ENCODE measurements at places on chromosomes 7 and 10. TPM values are rescaled to one million over a fixed set of nuclear protein-coding genes. Genes with fewer than 3 reads are reported as not detected.

GRCh38 chr7:70486977-70487376 is 645.0 kb upstream of the GALNT17 start:
- no peak for DNase-seq
- H3K27me3 ChIP-seq = no peaks in the 10 kb centered on the region
- H3K27ac ChIP-seq = no peak overlapping the region
- no peaks in the 10 kb centered on the region for H3K4me1 ChIP-seq
- no peaks in the 10 kb centered on the region for H3K36me3 ChIP-seq

DNA sequence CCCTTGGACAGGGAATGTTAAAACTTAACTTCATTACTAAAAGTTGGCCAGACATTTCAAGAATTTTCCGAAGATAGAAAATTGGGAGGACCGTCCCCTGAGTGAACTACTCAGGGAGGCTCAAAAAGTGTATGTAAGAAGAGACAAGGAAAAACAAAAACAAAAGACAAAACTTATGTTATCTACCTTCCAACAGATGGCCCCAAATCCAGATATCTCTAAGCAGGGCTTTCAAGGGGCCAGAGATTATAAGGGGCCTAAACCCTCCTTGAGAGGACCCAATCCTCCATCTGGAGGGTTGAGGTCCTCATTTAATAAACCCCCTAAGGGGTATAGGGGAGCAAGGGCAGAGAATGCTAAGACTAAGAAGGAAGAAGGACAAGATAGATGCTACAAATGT is 203.6 kb downstream of the SH2D4B start:
- no peak overlapping the region for H3K27ac ChIP-seq
- no peaks in the 10 kb centered on the region for H3K4me1 ChIP-seq
- no peaks in the 10 kb centered on the region for H3K27me3 ChIP-seq
- H3K4me3 ChIP-seq = no peak overlapping the region
- DNase-seq = no peak

GRCh38 chr7:150876817-150877526 is 24.7 kb downstream of the AOC1 start:
- no peaks in the 10 kb centered on the region for H3K36me3 ChIP-seq
- peaks cover 12% of the 10 kb centered on the region for H3K4me1 ChIP-seq
- peak; percentile 42 for DNase-seq
- no peak overlapping the region for H3K27ac ChIP-seq
- H3K4me3 ChIP-seq = no peak overlapping the region

- H3K36me3 ChIP-seq = no peaks in the 10 kb centered on the region
- no peak for DNase-seq
- no peaks in the 10 kb centered on the region for H3K4me1 ChIP-seq
- no peak overlapping the region for H3K27ac ChIP-seq
Observed at GRCh38 chr7:79658304-79658703, 204.8 kb upstream of the MAGI2 start.

GRCh38 chr7:118352867-118353453 is 128.5 kb downstream of the ANKRD7 start:
- H3K27ac ChIP-seq = no peak overlapping the region
- H3K4me1 ChIP-seq = no peaks in the 10 kb centered on the region
- no peaks in the 10 kb centered on the region for H3K36me3 ChIP-seq
- H3K4me3 ChIP-seq = no peak overlapping the region
- DNase-seq = no peak
- no peaks in the 10 kb centered on the region for H3K27me3 ChIP-seq

TFR2 gene
- total RNA-seq = 6.2 TPM

DNA sequence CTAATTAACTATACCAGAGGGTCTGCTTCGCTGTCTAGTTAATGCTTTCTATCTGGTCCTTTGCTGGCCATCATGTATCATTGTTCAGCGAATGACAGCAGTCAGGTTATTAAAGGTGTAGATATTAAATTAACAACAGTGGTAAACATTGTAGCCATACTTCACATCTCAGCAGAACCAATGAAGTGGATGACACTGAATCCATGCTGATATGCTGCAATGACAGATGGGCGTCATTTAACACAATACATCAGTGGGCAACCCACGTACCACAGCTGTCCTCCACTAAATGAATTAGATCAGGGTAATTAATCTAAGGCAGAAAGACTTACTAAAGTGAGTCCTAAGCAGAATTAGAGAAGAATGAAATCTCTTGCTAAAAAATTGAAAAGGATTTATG is 767.2 kb downstream of the NXPH1 start:
- no peaks in the 10 kb centered on the region for H3K36me3 ChIP-seq
- no peak for DNase-seq
- no peaks in the 10 kb centered on the region for H3K4me1 ChIP-seq
- H3K27me3 ChIP-seq = no peaks in the 10 kb centered on the region

EN2 gene
- total RNA-seq = not detected

GRCh38 chr7:85630904-85631600 is 444.2 kb upstream of the SEMA3D start:
- H3K4me1 ChIP-seq = no peaks in the 10 kb centered on the region
- H3K27me3 ChIP-seq = no peaks in the 10 kb centered on the region
- DNase-seq = no peak

DNA sequence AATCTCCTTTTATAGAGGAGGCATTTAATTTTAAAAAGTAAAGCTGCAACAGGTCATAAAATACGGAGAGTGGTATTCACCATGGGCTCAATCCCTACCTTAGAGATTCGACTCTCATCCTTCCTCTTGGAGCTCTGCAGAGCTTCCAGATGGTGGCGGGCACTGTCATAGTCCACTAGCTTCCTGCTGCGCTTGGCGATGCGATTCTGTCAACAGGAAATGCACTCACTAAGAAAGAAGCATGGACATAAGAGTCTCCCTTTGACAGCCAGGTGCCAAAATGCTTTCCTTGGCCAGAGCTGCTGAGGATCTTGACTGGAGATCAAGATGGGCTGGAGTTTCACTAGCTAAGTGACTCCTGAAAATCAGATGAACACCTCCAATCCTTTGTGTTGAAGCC is 154.4 kb downstream of the AMPH start:
- H3K27me3 ChIP-seq = no peaks in the 10 kb centered on the region
- no peak overlapping the region for H3K4me3 ChIP-seq
- H3K4me1 ChIP-seq = no peaks in the 10 kb centered on the region
- H3K36me3 ChIP-seq = no peaks in the 10 kb centered on the region
- no peak for DNase-seq

EPHB6 gene
- total RNA-seq = 65.0 TPM

DNA sequence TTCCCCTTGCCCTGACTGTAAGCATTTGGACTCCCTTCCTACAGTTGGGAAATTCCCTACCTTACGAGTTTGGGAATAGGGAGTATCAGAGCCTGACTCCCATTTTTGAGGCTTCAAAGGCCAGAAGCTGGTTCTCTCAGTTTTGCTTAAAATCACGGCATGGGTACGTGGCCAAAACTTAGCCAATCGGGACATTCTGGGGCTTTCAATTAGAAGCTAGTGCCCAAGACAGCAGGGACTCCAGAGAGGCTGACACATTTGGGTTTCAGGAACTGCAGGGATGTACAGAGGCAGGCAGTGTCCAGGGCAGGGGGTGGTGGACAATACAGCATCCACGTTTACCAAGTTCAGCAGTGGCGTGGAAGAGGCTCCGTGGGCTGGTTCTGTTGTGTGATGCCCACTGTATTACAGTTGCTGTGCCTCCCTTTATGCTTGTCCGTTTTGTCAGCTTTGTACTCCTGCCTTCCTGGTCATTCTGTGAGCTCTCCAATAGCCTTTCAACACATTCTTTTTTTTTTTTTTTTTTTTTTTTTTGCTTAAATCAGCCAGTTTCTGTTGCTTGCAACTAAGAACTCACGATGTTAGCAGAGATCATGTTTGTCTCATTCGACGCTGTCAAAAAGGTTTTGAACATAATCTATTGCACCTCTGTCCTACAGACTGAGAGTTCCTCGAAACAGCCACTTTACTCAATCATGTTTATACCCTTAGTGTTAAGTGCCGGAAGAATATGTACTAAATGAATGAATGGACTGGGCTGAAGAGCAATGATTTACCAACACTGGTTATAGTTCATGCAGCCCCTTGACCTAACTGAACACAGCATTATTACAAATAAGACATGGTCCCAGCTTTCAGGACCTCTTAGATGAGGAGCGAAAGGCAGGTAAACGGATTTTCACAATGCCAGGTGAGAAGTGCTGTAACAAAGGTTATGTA is 1.1 kb downstream of the GGCT start:
- peaks cover 26% of the 10 kb centered on the region for H3K4me1 ChIP-seq
- H3K27me3 ChIP-seq = no peaks in the 10 kb centered on the region
- H3K27ac ChIP-seq = peak overlapping the region; percentile 72
- H3K36me3 ChIP-seq = no peaks in the 10 kb centered on the region
- no peak for DNase-seq

DNA sequence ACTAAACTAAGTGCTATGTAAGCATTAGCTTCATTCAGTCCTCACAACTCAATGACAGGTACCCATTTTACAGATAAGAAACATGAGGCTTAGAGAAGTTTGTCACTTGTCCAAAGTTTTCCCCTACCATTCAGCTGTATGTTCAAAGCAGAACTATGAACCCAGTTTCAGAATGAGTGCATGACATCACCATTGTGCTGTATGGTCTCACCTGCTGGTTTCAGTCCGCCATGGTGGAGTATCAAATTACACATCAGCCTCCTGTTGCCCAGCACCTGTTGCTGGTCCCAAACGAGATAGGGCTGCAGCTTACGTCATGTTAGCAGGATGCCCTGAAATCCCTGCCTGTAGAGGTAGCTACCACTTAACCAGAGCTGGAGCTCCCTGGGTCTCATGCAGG is 95.0 kb downstream of the DYNC1I1 start:
- no peak overlapping the region for H3K27ac ChIP-seq
- H3K27me3 ChIP-seq = no peaks in the 10 kb centered on the region
- no peak overlapping the region for H3K4me3 ChIP-seq
- H3K4me1 ChIP-seq = no peaks in the 10 kb centered on the region
- H3K36me3 ChIP-seq = no peaks in the 10 kb centered on the region

DNA sequence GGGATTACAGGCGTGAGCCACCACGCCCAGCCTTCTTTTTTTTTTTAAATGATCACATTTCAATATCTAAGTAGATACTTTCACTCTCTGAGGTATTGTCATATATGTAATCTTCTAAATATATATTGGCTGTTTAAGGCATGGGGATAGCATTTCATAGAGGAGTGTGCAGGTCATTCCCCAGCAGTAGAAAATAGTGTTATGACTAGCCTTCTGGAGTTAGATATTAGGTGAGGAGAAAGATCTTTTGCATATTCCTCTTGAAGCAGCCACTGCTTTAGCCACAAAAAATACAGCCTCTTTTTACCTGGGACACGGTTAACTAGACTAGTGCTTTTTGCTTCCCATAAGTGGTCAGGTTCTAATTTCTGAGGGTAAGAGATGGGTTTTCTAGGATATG is 28.9 kb downstream of the ADD3 start:
- H3K4me3 ChIP-seq = no peak overlapping the region
- H3K36me3 ChIP-seq = no peaks in the 10 kb centered on the region
- no peaks in the 10 kb centered on the region for H3K27me3 ChIP-seq
- no peak overlapping the region for H3K27ac ChIP-seq
- H3K4me1 ChIP-seq = peaks cover 91% of the 10 kb centered on the region

HMX2 gene
- not detected for total RNA-seq

DNA sequence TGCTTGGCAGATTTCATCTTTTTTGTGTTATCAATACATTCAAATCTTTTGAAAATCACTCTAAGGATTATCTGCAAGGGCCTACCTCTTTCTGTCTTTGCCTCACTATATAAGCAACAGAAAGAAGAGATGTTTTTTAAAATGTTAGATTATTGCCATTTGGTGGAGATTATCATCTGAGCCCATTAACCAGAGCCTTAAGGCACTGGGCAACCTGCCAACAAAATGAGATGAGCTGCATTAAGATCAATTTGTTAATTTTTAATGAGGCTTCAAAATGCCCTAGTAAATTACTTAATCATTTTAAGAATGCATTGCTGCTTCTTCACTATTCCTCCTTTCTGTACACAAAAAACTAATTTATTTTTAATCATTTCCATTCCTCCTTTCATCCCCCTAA is 314.1 kb downstream of the SNX13 start:
- no peak for DNase-seq
- H3K27ac ChIP-seq = no peak overlapping the region
- no peaks in the 10 kb centered on the region for H3K27me3 ChIP-seq
- no peak overlapping the region for H3K4me3 ChIP-seq
- H3K36me3 ChIP-seq = no peaks in the 10 kb centered on the region

DNA sequence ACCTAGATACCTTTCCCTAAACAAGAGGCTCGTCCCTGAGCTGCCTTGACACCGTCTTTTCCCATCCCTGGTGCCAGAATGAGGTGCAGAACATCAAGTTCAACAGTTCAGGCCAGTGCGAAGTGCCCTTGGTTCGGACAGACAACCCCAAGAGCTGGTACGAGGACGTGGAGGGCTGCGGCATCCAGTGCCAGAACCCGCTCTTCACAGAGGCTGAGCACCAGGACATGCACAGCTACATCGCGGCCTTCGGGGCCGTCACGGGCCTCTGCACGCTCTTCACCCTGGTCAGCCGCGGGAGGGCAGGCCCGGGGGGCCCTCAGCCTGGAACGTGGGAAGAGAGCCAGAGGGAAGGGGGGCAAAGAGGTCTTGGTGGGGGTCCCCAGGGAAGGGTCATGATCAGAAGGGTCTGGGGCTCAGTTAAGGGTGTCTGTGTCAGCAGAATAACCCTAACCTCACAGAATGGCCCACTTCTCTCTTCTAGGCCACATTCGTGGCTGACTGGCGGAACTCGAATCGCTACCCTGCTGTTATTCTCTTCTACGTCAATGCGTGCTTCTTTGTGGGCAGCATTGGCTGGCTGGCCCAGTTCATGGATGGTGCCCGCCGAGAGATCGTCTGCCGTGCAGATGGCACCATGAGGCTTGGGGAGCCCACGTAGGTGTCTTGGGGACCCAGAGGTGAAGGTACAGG is 16.8 kb downstream of the SMO start:
- no peaks in the 10 kb centered on the region for H3K4me1 ChIP-seq
- H3K27ac ChIP-seq = no peak overlapping the region
- no peak overlapping the region for H3K4me3 ChIP-seq
- no peak for DNase-seq
- H3K36me3 ChIP-seq = no peaks in the 10 kb centered on the region
- H3K27me3 ChIP-seq = no peaks in the 10 kb centered on the region

ANK3 gene
- total RNA-seq = 80.0 TPM

- no peaks in the 10 kb centered on the region for H3K4me1 ChIP-seq
- H3K4me3 ChIP-seq = no peak overlapping the region
- no peaks in the 10 kb centered on the region for H3K27me3 ChIP-seq
Observed at GRCh38 chr7:18762189-18762588, 266.6 kb downstream of the HDAC9 start.

GRM3 gene
- not detected for total RNA-seq

GIMAP8 gene
- total RNA-seq = 59.0 TPM

TLX1 gene
- total RNA-seq = not detected

DNA sequence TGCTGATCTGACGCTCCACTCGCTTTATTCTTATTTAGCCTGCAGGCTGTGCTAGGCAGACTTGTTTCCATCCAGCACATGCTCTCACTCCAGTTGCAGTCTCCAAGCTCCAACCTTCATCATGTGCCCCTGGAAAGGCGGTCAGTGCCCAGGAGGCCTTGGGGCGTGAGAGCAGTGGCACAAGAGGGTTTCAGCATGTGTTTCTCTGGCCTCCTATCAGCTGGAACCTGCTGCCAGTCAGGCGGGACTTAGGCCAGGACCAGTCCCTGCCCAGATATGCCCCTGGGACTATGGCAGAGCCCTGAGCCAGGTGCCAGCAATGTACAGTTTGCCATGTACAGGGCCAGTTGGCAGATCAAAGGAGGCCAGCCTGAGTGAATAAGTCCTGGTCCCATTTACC is 330.2 kb upstream of the FZD1 start:
- DNase-seq = no peak
- no peak overlapping the region for H3K27ac ChIP-seq
- H3K27me3 ChIP-seq = no peaks in the 10 kb centered on the region
- H3K36me3 ChIP-seq = no peaks in the 10 kb centered on the region
- H3K4me1 ChIP-seq = no peaks in the 10 kb centered on the region
- no peak overlapping the region for H3K4me3 ChIP-seq

- no peak for DNase-seq
- no peaks in the 10 kb centered on the region for H3K27me3 ChIP-seq
- no peak overlapping the region for H3K27ac ChIP-seq
- no peak overlapping the region for H3K4me3 ChIP-seq
- H3K36me3 ChIP-seq = peaks cover 9% of the 10 kb centered on the region
Observed at GRCh38 chr10:119447823-119448546, 94.5 kb downstream of the RGS10 start.
